ENCODE measurements at places on chromosomes 1 and 21.

- no peak for DNase-seq
Measured at GRCh38 chr1:206909161-206909882, 12.1 kb downstream of the IL24 start.

GRCh38 chr1:227621211-227621610 lies 57.9 kb downstream of the ZNF678 start:
- no peak for DNase-seq

- no peak for DNase-seq
Measured at GRCh38 chr1:113984710-113985109, 5.4 kb downstream of the OLFML3 start.

DNA sequence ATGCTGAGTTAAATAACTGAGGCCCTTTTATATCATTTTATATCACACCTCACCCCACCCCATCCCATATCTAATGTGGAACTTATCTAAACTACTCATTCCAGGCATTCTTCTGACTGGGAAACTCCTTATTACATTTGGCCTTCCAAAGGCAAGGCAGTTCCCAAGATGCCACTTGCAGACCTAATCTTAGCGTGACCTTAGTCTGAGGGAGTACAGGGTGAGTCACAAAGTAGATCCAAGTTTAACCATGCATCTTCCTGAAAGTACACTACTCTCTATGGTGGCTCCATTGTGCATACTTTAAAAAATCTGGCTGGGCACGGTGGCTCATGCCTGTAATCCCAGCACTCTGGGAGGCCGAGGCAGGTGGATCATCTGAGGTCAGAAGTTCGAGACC lies 353.6 kb upstream of the C1orf87 start:
- no peak for DNase-seq

DNA sequence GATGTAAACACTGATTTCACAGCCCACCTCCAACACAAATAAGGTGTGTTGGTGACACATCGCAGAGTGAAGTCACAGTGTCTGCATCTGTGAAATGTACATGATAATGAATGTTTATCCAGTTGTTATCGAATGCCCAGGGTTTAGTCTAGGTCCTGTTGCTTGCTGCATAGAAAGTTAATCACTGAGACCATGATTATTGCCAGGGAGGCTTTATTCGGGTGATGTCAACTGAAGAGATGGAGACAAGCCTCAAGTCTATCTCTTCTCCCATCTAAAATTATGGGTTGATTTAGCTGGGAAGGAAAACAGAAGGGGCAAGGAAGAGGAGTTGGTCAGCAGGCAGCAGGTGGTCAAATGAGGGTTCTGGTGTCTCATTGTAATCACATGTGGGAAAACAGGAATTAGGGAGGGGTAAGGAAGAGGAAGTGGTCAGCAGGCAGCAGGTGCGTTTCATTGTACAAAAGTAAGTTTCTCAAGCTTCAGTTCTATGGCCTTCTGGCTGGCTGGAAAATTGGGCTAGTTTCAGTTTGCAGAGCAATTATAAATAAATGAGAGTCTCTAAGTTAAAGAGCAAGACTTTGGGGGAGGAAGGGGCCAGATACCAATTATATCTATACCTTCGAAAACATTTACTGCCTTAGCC lies 146.3 kb upstream of the DNAH14 start:
- no peak for DNase-seq

- DNase-seq = no peak
Measured at GRCh38 chr1:43870306-43870705, 63.3 kb upstream of the ARTN start.

DNA sequence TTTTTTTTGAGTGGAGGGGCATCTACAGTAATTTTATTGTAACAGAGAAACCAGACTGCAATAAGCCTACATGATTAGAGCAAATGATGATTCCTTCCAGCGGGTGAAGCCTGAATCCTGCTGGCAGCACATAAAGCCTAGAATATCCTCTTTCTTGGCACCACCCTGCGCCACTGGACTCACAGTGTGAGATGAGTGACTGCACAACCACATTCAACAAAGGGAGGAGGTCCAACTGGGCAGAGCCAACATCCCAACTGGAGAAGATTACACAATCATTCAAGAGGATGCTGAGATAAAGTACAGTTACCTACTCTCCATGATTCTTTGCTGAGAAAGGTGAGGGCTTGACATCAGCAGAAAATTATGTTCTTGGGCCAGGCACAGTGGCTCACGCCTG lies 67.4 kb downstream of the TNFSF4 start:
- no peak for DNase-seq

DNA sequence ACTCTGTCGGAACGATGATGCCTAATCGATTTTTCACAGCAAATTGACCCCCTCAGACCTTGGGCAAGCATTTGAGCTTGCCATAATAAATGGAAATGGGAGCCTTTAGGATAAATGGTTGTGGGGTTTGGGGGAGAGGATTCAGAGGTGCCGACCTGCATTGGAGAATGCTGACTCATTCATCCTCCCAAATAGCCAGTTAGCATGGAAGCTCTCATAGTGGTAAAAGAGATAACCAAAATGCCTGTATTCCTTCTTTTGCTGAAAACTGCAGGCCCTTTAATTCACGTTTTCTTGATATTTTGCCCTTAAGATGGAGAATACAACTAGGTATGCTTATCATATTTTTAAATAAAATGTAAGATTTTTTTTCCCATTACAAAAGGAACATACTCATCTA lies 392.6 kb upstream of the DEPDC1 start:
- DNase-seq = no peak

Measured in fibroblast of skin of left biceps (primary cell).